Activated CD4-positive, alpha-beta T cell treated with anti-CD3 and anti-CD28 coated beads for 36 hours (primary cell): ENCODE measurements at places on chromosomes 3 and 15.

DNA sequence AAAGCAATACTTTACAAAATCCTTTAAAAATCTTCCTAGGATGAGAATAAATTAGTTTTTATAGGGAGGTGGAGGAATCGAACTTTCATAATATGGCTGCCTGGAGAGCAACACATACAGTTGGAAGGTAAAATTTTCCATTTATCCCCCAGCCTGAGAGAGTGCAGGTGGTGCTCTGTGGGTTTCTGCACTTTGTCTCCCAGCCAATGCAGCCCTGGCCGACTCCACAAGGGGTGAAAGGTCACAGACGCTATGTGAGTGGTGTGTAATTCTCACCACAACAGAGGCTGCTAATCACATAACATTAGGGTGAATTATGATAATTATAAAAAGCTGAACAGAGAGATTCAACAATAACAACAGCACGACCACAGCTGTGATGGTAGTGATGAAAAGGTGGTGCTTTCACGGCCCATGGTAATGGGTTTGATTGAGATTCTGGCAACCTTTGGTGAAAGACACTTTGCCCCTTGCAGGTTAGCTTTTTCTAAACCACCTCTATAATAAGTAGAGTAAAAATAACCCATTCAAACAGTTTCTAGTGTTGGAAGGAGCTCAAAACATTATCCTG, 30.1 kb upstream of the NANOGP8 start:
- DNase-seq = no peak

- DNase-seq = no peak
Measured at GRCh38 chr3:125958511-125959316, 10.3 kb upstream of the ROPN1B start.

GRCh38 chr3:66423791-66424190, 77.0 kb downstream of the LRIG1 start:
- peak; percentile 21 for DNase-seq

DNA sequence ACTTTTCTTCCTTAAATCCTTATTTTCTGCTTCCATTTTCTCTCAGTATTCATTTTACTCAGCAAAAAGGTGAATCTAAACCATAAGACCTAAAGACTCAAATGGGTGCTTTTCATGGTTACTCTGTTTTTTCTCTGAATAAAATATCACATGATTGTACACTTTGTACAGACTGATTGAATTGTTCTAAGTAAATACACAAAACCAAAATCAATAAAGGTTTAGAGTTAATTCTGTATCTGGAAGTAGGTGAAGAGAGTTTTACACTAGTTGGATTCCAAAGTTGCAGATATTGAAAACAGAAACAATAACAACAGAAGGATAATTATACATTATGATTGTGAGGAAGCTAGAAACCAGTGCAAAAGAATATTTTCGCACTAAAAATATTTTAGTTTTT, 546.2 kb downstream of the TUSC7 start:
- DNase-seq = no peak

DNA sequence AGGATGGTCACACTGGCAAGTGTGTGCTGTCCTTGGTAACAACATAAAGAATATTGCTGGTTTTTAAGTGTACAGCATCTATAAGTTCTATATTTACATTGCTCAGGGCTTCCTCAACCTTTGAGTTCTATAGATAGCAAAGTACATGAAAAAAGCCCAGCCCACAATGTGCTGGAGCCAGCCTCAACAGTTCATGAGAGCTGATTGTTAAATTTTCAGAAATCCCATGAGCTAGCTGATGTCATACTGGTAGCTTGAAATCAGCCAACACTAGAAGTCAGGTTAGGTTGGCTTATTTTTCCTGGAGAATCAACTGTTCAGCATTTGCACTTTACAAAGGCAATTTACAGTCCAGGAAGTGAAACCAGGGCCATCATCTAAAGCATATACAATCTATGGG, 102.8 kb downstream of the STRIT1 start:
- no peak for DNase-seq

GRCh38 chr15:87976552-87976951, 280.0 kb downstream of the NTRK3 start:
- no peak for DNase-seq

DNA sequence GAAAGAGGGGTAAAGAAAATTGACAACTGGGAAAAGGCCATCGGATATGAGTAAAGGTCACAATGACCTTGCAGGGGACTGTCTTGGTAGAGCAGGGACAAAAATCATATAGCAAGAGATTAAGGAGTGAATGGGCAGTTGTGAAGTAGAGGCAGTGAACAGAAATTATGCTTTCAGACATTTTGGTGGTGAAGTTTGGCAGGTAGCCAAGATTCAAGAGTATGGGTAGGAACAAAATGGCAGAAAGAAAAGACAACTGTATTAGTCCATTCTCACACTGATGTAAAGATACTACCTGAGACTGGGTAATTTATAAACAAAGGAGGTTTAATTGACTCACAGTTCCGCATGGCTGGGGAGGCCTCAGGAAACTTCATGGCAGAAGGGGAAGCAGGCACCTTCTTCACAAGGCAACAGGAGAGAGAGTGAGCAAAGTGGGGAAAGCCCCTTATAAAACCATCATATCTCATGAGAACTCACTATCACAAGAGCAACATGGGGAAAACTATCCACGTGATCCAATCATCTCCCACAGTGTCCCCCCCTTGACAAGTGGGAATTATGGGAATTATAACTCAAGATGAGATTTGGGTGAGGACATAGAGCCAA, 84.0 kb downstream of the CGNL1 start:
- no peak for DNase-seq

GRCh38 chr3:185029086-185029485, 123.8 kb downstream of the C3orf70 start:
- DNase-seq = no peak

DNA sequence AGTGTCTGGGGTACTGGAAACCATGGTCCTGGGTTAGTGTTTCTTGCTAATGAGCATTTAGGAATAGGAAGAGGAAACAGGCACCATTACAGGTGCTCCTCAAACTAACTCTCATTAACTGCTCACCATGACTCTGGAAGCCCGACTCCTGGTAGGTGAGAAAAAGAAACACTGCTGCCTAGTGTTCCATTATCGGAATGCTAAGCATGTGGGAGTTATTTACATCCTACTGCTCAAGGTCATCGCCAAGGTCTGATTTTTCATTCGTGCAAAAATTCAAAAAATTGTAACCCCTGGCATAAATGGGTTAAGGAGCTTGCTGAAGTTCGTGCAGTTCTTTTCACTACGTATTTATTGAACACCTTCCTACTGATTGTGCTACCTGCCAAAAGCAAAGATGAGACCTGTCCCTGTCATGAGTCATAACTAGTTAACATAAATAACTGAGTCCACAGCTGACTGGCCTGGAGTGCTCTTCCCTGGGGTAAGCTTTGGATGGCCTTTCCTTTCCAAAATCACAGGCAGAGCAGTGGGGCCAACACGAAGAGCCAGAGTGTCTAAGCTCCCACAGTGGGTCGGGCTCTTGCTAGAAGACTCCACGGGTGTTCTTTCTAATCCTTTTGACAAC, 22.7 kb upstream of the PAQR5 start:
- no peak for DNase-seq

DNA sequence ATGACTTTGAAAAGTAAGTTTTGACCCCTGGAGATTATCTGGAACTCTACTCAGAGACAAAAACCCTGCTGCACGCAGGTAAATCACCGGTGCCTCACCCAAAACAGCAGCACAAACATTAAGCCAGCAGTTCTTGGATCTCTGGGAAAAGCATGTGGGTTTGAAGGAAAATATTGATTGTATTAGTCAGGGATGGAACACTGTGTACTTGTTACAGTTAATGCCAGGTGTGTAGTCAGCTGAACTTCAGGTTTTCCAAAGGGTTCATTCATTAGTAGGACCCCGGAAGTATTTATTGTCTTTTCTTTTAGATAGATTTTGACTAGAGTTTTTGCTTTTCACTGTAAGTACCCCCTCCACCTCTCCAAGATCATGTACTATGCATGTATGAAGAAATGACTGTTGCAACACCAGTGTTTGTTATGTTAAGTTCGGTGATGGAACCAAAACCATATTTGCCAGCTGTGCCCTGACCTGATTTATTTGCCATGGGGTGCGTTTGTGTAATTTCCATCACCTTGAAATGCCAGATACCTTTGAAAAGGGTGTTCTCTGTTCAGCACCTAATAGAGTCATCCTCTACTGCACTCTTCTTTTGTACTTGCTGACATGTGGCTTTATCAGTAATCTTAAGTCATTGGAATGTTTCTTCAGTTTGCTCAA, 14.5 kb downstream of the ARHGEF26 start:
- no peak for DNase-seq
